ENCODE measurements at places on chromosomes 12 and 14.
A peak's percentile ranks its signal among the peaks of the same experiment; 100 is the strongest.

DNA sequence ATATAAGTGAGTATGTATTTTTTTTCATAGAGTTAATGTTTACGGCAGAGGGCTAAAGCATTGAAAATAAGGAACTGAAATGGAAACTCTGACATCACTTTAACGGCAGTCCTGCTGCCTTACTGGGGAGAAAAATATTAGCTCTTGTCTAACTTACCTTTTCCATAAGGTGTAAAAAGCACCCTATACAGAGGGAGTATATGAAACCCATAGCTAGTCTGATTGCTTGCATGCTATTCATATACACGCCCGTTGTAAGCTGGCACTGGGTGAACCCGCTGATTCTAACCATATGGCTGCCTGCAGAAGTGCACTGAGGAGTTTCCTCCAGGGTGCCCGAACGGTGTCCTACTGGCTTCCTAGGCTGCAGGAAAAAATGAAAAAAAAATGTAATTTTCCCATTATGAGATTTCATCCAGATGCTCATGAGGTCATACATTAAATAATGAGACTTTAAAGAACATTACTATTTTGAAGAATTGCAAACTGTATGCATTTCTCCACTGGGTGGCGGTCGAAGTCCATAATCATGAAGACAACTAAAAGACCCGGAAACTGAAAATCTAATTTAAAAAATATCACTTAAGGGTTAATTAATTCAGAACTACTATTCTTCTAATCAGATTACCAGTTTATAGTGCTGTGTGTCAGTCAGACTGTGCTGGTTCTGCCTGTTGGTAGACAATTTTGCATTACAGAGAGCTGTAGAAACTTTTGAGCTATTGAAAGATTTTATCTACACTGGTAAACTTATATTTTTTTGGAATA is 144.7 kb downstream of the ALX1 start:
- DNase-seq: no peak

DNA sequence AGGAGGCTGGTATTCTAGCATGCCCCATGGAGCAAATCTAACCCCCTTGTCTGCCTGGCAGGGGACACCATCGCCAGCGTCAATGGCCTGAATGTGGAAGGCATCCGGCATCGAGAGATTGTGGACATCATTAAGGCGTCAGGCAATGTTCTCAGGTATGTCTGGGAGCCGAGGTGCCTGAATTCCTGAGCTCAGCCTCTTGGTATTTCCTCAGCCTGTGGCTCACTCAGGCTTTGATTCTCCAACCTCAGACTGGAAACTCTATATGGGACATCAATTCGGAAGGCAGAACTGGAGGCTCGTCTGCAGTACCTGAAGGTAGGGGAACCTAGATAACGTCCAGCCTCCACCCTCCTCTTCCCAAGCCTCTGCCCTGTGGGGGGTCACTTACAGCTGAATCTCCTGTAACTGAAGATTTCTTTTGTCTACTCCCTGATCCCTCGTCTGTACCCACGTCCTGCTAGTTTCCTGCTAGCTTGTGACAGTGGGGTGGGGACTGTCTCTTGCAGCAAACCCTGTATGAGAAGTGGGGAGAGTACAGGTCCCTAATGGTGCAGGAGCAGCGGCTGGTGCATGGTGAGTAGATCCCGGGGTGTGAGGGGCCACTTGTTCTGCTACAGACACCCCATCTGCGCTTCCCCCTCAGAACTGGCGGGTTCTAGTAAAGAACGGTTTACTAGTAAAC is 7.0 kb downstream of the TAMALIN start:
- no peak for DNase-seq

DNA sequence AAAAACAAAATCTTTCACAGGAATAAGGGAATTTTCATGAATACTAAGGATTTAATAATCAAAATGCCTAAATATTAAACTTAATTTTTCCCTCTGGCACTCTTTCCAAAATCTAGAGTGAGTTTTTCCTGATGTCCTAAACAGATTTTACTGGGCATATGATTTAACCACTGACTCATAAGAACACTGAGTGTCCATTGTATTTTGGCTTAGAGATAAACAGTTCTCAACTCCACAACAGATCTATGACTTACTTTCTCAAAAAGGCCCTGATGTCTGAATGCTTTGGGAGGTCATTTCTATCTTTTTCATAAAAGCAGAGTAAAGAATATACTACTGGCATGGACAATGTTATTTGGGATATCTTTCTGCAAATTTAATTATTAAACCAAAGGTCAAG is 15.0 kb downstream of the TMBIM4 start:
- DNase-seq: no peak

DNA sequence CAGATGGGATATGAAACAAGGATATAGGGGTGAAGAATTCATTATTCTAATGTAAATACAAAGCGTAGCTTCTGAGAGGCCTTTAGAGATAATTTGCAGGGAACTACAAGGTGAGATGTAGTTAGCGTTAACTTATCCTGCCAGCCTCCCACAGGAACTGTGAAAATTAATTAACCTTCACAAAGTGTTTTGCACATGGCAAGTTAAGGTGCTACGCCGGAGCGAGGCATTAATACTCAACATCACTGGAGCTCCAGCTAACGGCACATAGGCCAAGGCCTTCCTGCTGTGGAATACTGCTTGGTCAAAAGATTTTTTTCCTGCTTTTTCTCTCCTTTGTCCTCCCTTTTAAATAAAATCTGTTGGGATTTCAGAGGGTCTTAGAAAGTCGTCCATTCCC is 86.5 kb downstream of the CRACR2A start:
- DNase-seq: no peak

DNA sequence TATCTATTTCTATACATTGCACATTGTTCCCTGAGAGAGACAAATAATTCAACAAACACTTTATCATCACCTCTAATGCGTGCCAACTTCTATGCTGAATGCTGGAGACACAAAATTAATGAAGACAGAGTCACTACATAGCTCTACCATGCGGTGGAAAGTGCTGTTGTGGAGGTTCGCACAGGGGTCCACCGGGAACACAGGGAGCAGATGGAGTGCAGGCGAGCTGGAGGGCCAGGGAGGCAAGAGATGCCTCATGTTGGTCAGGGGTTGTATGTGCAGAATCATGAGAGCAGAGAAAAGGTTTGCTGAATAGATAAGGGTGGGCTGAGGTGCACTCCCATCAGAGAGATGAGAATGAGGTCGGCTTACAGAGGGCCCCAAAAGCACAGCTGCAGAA is 25.2 kb downstream of the FAM234B start:
- DNase-seq: no peak

- DNase-seq: no peak
Measured at GRCh38 chr12:71999795-72000194, 61.1 kb downstream of the TPH2 start.

DNA sequence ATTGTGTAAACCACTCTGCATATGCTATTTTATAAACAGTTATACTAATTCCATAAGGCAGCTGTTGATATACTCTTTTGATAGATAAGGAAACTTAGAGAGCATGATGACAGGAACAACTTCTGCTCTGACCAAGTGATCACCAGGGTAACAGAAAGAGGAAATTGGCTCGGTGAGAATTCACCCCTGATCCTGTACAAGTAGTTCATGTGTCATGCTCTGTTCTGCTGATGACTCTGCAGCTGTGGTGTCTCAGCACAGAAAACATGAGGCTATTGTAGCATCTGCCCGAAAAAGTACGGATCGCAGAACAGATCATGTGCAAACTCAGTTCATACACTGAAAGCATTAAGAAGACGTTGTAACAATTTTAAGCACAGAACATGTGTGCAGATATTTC is 345.0 kb downstream of the LRIG3 start:
- DNase-seq: no peak

DNA sequence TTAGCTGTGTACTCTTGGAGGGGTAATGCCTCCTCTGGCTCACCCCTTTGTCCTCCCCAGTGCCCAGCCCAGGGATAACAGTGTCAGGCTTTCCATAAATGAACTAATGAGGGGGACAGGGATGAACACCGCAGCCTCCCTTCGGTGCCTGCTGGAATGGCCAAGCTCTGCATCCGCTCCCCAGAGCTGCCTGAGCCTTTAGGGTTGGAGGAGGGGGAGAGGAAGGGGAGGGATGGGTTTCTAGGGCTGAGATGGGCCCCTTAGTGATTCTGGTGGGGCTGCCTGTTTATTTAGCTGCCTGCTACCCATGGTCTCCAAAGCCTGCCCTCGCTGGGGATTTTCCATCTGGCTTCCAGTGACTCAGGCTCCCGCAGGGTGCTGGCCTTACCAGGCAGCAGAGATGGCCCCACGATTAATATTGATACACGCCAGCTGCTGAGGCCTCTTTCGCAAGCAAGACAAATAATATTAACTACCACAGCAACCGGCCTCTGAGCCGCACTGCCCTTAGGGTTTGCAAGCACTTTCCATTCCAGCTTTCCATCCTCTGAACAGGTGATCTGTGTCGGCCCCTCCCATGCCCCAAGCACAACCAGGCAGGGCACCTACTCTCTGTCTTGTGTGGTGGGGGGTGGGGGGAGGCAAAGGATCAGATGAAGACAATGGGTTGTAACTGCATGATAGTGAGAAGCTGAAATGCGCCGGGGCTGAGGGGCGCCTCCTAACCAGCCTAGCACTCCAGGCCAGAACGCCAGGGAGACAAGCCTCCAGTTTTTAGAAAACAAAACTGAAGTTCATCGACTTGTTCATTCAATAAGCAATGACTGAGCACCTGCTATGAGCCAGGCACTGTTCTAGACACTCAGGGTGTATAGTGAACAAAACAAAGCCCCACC is 56.7 kb downstream of the C14orf132 start:
- no peak for DNase-seq

DNA sequence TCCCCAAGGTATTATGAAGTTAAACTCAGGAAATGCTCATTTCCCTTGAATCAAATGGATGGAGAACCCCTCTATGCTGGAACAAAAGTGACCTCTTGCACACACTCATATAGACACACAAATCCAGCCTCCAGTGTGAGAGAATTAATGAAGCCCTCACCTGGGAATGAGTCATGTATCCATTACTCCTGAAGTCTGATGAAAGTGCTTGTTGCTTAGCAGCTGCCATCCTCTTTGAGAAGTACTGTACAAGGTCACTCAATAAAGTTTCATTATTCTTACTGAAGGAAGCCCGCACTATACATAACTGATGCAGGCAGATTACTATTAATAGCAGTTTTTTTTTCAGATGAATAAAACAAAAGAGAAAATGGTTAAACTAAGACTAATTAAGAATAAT is 102.3 kb downstream of the RERG start:
- no peak for DNase-seq

- DNase-seq: no peak
Measured at GRCh38 chr12:48881686-48882314, 16.1 kb upstream of the RND1 start.

DNA sequence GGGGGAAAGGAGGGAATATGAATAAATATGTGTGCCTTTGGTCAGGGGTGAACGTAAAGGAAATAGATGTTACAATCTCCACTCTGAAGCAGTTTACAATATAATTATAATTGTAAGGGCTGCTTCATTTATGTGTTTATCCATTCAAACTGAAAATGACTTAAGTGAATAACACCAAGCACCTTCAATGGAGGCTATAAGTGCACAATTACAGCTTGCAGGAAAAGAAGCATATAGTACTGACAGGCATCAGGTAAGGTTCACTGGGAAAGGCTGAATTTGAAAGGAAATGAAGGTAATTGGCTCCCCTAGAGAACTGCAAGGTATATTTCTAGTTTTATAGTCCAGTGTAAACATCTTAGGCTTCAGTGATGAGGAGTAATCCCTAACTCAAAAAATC is 192.7 kb downstream of the STXBP6 start:
- no peak for DNase-seq

DNA sequence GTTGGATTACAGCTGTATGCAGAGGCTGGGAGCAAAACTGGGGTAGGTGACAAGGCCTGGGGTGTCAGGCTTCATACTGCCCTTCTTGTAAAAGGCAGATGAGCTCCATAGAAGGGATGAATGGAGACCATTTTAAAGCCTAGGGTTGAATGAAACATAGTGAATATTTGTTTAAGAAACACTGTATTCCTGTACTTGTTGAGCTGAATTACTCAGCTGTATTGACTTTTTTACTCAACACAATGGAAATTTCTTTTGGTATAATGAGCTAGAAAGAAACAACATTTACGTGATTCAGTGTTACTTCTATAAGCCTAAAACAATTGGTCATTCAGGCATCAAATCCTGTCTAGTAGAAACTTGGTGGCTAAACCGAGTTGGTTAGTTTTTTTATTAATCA is 14.1 kb downstream of the ATP6V0A2 start:
- DNase-seq: no peak

- no peak for DNase-seq
Measured at GRCh38 chr14:89444044-89444443, 27.0 kb upstream of the FOXN3 start.

DNA sequence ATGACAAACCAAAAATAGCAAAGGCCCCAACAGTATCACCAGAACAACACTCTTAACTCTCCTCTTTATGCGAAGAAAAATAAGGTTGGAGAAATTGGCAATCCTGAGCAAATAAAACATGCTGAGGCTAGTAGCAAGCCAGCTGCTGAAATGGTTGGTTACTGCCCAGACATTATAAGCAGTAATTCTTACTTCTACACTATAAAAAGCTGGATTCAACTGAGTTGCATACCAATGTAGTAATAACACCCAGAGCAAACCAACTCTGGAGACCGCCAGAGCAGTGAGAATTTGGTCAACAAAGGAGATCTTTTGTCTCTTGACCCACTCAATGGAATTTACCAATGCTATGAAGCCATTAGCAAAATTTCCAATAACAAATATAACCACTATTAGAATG is 628 bp downstream of the TAS2R30 start:
- no peak for DNase-seq

- no peak for DNase-seq
Measured at GRCh38 chr14:74526854-74527585, 33.5 kb downstream of the ISCA2 start.

GRCh38 chr12:97837401-97837800 is 374.8 kb downstream of the RMST start:
- DNase-seq: peak; percentile 37

DNA sequence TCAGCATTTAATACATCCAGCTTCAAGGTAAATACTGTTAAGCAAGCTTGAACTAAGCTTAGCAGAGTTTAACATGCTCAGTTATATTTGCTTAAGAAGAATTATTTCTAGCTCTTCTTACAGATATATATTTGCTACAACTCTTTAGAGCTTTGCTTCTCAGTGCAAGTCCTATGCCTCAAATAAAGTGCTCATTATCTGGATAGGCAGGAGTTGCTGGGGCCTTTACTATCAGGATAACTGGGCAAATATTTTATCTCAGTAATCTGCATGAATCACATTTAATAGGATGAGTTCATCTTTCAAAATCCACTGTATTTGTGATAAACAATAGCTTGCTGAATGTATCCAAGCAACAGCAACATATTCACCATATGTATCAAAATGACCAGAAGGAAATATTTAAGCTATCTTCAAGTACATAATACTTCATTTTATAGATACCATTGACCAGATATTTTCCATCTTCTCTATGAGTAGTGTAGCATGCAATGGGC is 187.6 kb downstream of the NOVA1 start:
- no peak for DNase-seq

- DNase-seq: no peak
Measured at GRCh38 chr12:33830070-33830469, 192.2 kb upstream of the ALG10 start.
